ENCODE measurements at places on chromosomes 6 and 20.

GRCh38 chr6:107128175-107128574 is 12.9 kb upstream of the BEND3 start:
- DNase-seq, result no peak

DNA sequence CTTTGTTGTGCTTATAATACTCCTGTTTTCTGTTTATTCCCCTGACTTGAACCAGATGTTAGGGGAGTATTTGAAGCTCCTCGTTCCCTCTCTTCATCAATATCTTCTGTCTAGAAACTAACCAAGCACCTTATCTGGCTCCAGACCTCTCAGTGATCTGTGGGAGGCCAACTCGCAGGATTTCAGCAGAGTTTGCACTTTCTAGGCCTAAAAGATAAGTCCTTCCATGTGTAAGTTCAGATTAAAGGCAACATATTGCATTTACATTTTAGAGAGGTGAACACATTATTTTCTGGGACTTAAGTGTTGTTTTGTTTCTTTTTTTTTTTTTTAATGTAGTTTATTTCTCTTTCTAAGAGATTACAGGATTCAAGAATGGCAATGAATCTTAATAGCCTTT is 139.4 kb upstream of the AKAP12 start:
- DNase-seq, result no peak

GRCh38 chr20:64156136-64156885 is 7.9 kb upstream of the MYT1 start:
- no peak for DNase-seq

GRCh38 chr6:11212664-11213063 is 19.8 kb downstream of the NEDD9 start:
- peak; percentile 84 for DNase-seq

- DNase-seq, result no peak
Observed at GRCh38 chr6:143406673-143407072, 43.8 kb downstream of the ADAT2 start.

DNA sequence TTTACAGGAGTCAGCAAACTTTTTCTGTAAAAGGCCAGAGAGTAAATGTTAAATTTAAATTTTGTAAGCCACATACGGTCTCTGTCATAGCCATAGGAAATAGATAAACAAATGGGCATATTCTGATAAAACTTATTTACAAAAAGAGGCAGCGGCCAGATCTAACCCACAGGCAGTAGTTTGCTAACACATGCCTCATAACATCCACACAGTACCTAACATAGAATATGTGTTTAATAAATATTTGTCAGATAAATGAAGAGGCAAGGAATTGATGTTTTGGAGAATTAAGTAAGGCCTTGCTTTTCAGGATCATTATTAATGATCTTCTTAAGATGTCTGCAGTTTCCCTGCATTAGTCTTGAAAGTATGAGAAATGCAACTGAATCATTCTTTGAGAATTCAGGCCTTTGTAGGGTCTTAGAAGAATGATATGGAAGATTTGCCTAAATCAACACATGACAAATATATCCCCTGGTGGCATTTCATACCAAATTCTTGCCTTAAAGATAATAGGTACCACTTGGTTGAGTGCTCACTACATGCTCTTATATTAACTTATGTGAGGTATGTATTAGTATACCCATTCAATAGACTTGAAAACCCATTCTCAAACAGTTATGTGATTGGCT is 39.3 kb upstream of the TRAM2 start:
- DNase-seq, result no peak

DNA sequence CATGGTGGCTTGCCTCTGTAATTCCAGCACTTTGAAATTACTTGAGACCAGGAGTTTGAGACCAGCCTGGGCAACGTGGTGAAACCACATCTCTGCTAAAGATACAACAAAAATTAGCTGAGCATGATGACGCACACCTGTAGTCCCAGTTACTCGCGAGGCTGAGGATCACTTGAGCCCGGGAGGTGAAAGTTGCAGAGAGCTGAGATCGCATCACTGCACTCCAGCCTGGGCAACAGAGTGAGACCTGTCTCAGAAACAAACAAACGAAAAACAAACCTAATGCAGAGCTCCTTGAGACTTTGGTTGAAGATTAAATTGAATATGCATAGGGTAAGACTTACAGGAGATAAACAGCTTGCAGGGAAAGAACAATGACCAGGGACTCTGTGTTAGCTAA is 80.8 kb downstream of the SCAF8 start:
- no peak for DNase-seq

GRCh38 chr6:111781041-111781708 is 92.1 kb downstream of the FYN start:
- DNase-seq, result peak; percentile 86

DNA sequence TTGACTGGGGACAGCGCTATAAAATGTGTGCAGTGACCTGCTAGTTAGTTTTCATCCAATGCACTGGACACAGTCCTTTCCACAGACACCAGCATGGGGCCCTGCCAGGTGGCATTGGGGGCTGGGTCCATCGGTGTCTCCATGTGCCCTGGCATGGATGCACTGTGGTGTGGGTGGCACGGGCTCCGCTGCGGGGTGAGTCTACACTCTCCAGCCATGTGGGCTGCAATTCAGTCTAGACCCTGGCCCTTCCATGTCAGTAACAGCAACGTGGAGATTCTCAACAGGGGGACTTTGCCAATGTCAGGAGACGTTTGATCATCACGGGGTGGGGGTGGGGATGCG is 100.0 kb downstream of the RAMACL start:
- no peak for DNase-seq

DNA sequence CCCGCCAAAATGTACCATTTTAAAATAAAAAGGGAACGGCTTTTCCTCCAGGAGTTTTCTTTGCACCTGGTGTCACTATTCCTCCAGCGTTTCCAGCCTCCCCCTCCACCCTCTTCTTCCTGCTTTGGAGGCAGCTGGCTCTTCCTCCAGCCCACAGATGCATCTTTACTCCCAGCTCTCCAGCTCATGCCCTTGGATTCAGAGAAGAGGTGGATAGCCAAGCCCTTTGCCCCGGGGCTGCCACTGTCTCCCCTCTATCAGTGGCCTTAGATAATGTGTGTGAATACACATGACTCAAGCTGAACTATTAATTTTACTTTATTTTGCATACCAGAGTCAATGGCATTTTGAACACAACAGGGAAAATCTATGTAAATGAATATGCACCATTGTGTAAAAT is 15.3 kb upstream of the CDH4 start:
- DNase-seq, result no peak

DNA sequence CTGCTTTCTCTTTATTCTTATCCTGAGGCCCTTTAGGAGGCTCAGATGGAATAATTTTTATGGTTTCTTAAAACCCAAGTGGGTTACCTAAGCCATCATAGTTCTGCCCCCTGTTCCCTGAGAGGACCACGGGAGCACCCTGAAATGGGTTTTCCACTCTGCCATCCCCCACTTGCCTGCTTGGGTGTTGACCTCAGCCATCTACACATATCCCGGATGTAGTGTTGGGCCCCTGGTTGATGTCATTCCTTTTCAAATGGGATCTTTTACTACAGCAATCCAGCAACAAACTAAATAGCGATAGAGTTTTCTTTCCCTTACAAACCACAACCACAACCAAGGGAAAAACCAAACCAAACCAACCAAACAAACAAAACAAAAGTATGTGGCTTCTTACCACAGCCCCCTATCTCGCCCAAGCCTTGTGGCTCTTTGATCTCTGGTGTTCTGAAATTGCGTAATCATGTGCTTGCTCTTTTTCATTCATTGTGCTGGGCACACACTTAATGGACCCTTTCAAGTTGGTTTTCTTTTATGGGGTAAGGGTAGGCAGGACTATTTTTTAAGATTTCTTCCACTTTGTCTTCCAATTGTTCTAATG is 154.9 kb downstream of the ESR1 start:
- DNase-seq, result no peak

DNA sequence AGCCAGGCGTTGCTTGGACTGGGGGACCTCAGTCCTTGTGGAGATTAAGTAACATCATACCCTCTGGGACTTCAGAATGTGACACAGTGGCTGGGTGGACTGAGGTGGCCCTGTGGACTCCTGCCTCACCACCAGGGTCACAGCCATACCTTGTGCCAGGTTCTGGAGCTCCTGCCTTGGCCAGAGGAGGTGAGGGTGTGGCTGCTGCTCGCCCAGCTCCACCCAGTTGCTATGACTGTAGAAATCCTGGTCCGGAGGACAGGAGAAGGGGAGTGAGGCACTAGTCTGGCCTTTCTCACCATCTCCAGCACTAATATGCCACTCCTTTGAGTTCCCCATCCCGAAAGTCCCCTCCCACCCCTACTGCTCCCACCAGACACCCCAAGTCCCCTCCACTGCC is 1.9 kb downstream of the VWA7 start:
- no peak for DNase-seq

DNA sequence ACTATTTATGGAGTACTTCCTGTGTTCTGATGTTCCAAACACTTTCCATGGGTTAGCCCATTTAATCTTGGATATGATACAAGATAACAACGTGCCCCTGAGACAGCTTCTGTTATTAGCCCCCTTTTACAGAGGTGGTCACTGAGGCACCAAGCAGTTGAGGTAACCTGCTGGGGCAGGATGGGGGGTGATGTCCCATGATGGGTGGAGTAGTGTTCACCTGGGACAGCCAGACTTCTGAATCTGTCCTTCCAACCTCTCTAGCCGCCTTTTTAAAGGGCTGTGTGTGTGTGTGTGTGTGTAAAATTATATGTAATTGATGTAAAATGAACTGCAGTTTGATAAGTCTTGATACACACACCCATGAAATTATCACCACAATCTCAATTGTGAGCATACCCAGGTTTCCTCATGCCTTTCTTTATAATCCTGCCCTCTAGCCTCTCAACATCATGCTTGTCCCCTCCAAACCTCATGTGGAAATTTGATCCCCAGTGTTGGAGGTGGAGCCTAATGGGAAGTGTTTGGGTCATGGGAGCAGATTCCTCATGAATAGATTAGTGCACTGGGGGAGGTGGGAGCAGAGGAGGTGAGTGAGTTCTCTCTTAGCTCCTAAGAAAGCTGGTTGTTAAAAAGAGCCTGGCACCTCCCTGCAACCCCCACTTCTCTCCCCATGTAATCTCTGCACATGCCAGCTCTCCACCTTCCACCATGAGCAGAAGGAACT is 39.2 kb downstream of the PLAGL2 start:
- no peak for DNase-seq

- no peak for DNase-seq
Observed at GRCh38 chr20:44640522-44640921, 11.0 kb downstream of the ADA start.

- no peak for DNase-seq
Observed at GRCh38 chr20:4180356-4180755, 165.0 kb upstream of the RNF24 start.

DNA sequence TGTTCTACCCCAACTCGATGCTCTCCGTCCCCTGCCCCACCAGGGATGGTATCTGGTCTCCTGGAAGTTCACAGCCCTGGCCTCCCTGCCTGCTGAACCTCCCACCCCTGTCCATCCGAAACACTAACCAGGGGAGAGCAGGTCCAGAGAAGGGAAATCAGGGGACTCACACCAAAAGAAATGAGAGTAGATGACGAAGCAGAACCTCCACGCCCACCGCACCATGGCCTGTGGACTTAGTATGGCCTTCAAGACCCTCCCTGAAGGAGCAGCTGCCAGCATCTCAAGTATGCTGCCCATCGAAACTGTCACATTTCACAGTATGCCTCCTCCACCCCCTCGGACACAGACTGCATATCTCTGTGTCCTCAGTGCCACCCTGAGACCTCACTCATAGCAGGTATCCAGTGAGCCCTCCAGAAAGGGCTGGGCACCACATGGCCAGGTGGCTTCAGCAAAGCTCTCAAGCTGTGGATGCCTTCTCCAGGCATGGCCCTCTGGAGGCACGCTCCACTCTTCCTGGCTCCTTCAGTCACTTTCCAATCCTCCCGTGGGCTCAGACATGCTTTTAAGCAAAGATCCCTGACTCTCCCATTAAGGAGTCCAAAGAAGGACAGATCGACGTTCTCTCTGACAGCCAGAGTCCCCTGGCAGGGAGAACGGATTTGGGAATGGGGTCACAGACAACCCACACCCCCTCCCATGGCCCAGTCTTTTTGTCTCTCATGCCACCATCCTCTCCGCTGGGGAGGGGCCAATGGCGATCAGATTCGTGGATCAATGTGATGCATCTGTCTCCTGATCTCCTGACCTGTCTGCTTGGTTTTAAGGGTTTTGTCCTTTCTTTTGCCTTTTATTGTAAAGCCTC is 158.4 kb downstream of the ANKRD60 start:
- DNase-seq, result no peak

DNA sequence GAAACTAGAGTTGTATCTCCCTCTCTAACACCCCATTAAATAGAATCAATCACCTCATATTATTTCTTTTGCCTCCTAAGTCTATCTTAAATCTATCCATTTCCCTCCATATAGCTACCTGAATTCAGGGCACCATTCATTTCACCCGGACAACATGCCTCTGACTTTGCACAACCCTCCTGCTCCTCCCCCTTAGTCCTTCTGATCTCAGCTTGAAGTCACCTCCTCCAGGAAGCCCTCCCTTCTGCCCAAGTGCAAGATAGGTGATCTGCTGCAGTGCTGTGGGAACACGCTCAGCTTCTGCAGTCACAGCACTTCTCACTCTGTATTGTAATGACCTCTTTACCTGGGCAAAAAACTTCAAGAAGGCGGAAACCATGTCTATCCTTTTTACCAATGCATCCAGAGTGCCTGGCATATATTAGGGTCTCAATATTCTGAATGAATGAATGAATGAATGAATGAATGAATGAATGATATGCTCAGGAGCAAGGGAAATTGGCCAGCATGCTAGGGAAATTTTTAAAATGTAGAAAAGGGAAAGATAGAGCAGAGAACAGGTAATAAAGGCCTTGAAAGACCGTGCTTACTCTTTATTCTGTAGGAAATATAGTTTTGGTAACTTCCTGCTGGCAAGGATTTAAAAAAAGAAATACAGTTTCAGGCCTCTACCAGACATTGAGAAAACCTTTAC is 41.7 kb downstream of the MBOAT1 start:
- DNase-seq, result no peak

DNA sequence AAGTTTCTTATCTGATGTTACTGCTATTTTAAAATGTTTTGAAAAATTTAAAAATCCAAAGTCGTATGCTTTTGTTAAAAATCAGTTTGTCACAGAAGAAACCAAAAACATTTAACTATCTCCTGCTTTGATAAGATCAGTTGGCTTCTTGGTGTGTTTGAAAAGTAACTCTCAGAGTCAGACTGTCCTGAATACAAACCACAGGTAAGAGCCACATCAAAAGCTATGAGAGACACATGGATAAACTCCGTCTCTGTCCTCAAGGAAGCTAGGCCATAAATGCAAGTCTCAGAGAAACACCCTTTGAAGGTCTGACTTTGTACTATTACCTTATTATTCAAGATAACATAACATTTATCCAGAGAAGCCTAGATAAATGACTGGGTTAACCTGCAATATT is 7.7 kb downstream of the HBS1L start:
- DNase-seq, result no peak

GRCh38 chr6:130215526-130215925 is 7.2 kb downstream of the SAMD3 start:
- DNase-seq, result no peak
